ENCODE measurements at places on chromosomes 7 and 10.
A peak's percentile ranks its signal among the peaks of the same experiment; 100 is the strongest.

DNA sequence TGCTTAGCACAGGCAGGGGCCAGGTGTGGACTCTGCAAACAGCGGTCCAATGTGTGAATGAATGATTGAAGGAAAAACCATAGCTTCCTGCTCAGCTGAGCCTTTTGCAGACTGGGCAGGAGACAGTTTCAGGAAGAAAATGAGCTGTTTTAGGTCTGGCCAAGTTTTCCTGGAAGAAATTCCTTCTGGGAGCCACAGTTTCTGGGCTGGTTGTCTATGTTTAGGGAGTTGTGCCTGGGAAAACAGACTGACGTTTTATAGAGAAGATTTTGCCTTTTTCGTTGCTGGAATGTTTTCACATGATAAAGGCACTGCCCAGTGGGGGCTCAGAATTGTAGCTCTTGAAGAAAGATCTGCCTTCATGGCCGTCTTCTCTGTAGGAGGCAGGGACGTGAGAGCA, 255.1 kb downstream of the CCSER2 start:
- no peak for DNase-seq

- no peak for DNase-seq
Measured at GRCh38 chr10:74122060-74122459, 28.6 kb downstream of the AP3M1 start.

- no peak for DNase-seq
Measured at GRCh38 chr7:50314836-50315592, 10.5 kb downstream of the IKZF1 start.

GRCh38 chr7:47326808-47327207, 255.1 kb downstream of the TNS3 start:
- no peak for DNase-seq

- DNase-seq, result no peak
Measured at GRCh38 chr10:127614484-127615017, 65.4 kb downstream of the NPS start.

GRCh38 chr10:25805986-25806385, 128.0 kb upstream of the MYO3A start:
- no peak for DNase-seq

- no peak for DNase-seq
Measured at GRCh38 chr7:103719070-103719469, 270.4 kb downstream of the RELN start.

GRCh38 chr7:35801392-35802101, 690 bp downstream of the SEPTIN7 start:
- DNase-seq, result peak; percentile 79

DNA sequence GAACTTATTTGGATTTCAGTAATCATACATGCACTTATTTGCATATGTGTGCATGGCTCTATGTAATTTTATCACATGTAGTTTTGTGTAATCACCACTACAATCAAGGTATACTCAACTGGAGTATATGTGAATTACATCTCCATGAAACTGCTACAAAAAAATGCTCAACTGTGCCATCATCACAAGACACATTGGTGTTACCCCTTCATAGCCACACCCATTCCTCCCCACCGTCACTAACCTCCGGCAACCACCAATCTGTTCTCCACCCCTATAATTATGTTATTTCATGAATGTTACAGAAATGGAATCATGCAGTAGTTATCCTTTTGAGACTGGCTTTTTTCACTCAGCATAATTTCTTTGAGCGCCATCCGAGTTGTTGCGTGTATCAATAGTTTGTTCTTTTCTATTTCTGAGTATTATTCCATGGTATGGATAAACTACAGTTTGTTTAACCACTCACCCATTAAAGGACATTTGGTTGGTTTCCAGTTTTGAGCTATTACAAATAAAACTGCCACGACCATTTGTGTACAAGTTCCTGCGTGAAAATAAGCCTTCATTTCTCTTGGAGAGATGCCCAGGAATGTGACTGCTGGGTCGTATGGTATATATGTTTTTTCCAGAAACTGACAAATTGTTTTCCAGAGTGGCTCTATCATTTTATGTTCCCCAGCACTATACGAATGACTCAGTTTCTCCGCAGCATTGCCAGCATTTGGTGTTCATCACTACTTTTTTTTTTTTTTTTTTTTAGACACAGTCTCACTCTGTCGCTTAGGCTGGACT, 11.3 kb upstream of the SMO start:
- no peak for DNase-seq

- no peak for DNase-seq
Measured at GRCh38 chr7:150586068-150586784, 19.0 kb downstream of the GIMAP4 start.

DNA sequence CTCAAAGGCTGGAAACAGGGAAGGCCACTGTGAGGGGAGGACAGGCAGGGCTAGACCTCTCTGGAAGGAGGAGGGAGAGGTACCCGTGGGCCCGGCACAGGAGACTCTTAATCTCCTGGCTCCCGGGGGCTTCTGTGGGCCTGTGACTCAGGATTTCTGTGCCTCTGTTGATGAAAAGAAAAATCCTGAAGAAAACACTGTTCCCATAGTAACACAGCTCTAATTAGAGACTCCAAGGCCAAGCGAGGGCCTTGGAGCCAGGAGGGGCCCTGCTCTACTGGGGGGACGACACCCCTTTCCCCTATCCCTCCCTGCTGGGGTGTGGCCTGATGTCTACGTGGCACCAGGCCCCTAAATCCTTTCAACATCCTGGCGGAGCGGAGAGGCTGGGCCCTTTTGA, 174.1 kb upstream of the TNRC18 start:
- DNase-seq, result no peak

DNA sequence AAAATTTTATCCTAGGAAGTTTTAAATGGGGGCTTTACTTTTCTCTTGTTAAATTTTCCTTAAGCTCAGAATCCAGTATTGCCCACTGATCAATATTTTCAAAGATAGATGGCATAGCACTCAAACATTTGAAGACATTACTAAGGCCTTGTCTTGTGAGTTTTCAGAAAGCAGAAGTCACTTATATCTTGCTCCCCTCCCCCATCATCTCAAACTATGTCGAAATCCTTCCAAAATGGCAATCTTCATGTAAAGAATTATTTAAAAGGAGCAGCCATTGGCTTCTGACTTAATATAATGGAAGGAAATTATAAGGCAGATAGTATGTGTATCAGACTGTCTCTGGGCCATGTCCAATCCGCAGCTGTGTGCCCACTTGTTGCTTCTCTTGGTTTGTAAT, 553.5 kb upstream of the C7orf33 start:
- no peak for DNase-seq

DNA sequence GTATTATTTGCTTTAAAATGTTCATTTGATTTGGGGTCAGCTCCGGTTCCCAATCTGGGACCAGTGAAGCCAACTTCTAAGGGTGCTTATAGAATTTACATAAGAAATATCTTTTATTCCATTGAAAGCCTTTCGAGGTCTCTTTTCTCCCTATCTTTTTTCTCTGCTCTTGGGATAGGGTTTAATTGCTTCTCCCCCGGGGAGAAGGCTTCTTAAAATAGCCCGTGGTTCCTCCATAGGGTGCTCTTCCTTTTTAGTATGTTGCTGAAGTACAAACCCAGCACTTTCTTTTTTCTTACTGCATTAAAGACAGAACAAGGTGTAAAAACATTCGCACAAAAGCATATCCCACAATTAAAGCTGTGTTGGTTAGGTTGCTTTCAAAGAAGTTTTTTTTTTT, 107.5 kb downstream of the POU6F2 start:
- no peak for DNase-seq

- no peak for DNase-seq
Measured at GRCh38 chr7:107834401-107834800, 31.4 kb upstream of the SLC26A3 start.

GRCh38 chr10:97543025-97543546, 29.5 kb upstream of the ANKRD2 start:
- peak; percentile 62 for DNase-seq

DNA sequence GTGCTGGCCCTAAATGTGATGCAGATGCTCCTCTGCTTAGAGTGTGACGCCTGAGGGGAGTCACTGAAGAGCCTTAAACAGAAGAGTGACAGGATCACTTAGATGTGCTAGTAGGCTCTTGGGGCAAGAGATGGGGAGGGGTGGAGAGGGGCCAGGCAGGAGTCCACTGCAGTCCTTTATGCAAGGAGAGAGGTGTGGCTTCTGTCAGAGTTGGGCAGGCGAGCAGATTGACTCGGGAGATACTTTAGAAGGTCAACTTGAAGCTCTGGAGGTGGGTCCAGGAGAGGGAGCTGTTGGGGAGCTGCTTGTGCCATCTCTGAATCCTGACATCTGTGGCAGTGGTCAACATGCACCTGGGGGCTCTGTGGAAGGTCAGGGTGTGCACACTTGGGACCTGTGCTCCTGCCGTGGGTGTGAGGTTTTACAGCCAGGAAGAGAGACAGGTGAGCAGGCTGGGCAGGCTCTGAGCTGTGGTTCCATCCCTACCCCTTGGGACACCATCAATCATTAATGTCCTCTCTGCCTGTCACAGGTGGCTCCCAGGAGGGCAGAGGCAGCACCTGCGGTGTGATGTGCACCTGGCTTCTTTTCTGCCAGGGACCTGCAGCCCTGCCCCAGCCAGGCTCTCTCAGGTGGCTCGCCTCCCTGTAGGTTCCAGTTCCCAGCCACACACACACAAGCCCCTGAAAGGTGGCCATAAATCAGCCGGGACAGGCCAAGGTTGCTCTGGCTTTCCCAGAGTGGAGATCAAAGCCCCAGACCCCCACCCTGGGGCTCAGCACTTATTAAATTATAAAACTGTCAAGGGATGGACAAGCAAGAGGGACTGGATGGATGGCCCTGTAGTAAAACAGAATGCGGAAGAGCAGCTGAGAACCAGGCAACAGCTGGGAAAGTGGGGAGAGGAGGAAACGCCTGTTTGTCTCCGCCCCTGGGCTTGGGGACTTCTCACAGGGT, 14.0 kb downstream of the NEURL1 start:
- no peak for DNase-seq

DNA sequence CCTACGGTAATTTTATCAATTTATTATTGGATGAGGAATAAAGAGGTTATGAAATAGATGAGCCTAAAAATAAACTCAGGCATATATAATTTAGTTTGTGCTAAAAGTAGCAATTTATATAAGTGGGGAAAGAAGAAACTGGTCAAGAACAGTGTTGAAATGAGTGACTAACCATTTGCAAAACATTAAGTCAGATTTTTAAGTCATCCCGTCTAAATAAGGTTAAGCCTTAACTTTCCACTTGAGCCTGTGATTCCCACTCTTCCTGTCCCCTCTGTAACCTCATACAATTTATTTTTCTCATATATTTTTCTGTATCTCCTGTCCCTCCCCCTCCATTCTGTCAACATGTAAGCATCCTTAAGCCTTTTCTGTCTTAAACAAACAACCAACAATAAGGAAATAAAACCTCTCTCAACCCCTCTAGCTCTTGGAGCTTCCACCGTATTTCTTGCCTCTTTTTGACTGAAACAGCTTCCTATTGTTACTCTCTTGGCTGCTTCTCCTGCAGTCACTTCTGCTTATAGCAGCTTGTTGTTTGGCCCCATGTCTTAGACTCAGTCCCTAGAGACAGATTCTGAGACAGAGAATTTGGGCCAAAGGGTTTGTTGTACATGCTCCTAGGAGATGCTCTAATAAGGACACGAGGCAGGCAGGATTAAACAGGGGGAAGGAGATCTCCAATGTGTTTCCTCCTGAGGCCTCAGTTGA, 109.7 kb downstream of the GNAI1 start:
- no peak for DNase-seq

- no peak for DNase-seq
Measured at GRCh38 chr7:151032936-151033863, 5.0 kb downstream of the ABCB8 start.

- DNase-seq, result no peak
Measured at GRCh38 chr7:138519061-138519798, 59.2 kb downstream of the TRIM24 start.

- no peak for DNase-seq
Measured at GRCh38 chr7:103990991-103991390, 1.5 kb upstream of the RELN start.

- no peak for DNase-seq
Measured at GRCh38 chr10:13056456-13057077, 43.4 kb upstream of the OPTN start.

- no peak for DNase-seq
Measured at GRCh38 chr10:116845823-116846222, 3.5 kb upstream of the ENO4 start.

- DNase-seq, result no peak
Measured at GRCh38 chr7:17497136-17497535, 198.7 kb downstream of the AHR start.

GRCh38 chr10:75136346-75136745, 24.9 kb downstream of the SAMD8 start:
- no peak for DNase-seq

- no peak for DNase-seq
Measured at GRCh38 chr10:87079106-87079836, 15.4 kb downstream of the GLUD1 start.

DNA sequence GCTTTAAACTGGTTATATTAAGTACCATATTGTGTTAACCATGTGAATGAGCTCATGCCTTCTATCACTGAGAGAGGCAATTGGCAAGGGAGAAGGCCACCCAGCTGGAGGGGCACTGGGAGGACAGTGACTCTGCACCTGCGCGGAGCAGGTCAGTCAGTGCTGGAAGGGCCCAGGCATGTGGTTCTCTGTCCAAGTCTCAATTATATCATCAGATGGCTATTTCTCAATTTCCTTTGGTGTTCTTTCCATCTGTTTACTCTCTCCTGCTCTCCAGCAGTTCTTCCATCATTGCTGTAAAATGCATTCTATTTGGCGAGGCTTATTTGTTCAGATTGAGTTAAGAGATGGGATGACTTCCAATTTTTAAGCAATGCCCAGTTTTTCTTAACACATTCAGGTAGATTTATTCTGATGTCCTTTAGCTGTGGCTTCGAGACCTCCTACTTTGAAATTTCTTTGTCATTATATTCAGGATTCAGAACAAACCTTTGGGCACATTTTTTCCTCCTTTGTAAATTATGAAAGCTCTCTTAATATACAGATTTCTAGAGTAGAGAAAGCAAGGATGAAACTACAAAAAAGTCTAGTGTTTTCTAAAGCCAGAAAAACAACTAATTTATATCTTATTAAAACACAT, 159.3 kb downstream of the BMPER start:
- DNase-seq, result no peak

- DNase-seq, result peak; percentile 69
Measured at GRCh38 chr10:102729029-102730026, 14.4 kb upstream of the WBP1L start.

Data from activated CD4-positive, alpha-beta memory T cell treated with anti-CD3 and anti-CD28 coated beads, Interleukin-2, amount 10 ng/mL, durations not matched to agents 7 days and 5 days (primary cell).